ENCODE measurements at places on chromosomes 4 and X.

GRCh38 chr4:53508446-53508845, 82.8 kb downstream of the LNX1 start:
- DNase-seq, result no peak

GRCh38 chr4:140266958-140267568, 106.4 kb upstream of the SCOC start:
- no peak for DNase-seq

DNA sequence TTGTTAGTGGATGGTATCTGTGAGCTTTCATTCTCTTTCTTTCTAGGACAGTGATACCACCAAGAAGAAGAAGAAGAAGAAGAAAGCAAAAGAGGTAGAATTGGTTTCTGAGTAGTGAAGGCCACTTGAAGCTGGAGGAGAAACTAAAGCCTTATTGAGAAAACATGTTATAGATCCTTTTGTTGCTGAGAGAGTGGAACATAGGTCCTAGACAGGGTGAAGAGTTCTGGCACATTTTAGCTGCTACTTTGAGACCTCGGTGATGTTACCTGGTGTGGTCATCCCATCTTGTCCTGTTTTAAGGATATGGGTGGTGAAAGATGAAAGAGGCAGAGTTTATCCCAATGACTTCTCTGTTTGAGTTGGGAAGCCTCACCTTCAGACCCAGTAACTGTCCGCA, 14.1 kb downstream of the DKC1 start:
- DNase-seq, result no peak

- no peak for DNase-seq
These were observed 334.5 kb downstream of the GALNTL6 start for GRCh38 chr4:172147687-172148086.

Data from renal pelvis (tissue), 12 donors.